Right cardiac atrium (tissue), 5 donors: ENCODE measurements at places on chromosomes 1 and 21.

DNA sequence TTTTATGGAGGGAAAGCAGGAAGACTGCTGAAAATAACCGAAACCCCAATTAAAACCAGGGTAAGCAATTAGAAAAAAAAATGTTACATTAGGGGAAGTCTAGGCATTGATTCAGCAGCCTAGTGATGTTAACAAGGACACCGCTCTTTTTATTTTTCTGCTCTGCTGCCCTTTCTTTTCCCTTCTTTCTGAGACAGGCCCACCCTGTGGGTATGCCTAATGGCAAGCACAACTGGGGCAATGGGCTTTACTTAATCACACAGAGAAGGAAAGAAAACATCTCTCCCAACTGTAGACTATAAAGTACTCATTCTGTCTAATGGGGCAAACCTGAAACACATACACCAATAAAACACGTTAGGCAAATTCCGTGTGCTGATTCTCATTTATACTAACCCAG is 69.6 kb downstream of the GBP6 start:
- no peak for DNase-seq

DNA sequence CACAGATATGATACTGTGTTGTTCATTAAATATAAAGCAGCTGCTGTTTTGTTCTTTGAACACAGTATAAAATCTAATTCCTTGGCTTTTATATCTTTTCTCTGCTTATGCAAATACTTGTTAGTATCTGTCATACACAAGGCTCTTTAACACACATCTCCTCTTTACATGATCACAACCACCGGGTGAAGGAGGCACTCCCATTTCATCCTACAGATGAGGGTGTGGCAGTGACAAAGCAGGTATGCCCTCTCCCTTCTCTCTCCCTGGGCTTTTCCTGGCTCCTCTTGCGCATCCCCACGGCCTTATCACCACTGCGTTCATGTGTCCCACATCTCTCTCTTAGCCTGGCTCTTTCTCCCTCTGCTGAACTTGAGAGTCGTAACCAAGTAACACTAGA is 38.2 kb downstream of the JUN start:
- no peak for DNase-seq

- DNase-seq: no peak
These were observed 74.7 kb upstream of the PALMD start for GRCh38 chr1:99571092-99571734.

DNA sequence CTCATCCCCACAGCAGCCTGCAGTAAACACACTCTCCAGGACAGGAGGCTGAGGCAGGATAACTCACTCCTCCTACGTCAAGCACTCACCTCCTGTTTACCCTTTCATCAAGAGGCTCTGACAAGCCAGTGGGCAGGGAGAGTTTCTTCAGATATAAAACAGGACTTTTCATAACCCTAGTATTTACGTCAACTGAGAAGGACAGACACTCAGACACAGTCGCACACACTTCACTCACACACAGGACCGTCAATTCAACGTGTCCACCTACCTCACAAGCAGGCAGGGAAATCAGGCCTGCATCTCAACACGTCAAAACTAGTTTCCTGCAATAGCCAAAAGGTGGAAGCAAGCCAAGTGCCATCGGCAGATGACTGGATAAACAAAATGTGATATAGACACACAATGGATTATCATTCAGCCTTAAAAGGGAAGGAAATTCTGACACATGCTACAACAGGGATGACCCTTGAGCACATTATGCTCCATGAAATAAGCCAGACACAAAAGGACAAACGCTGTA is 48.6 kb downstream of the ITPKB start:
- no peak for DNase-seq

DNA sequence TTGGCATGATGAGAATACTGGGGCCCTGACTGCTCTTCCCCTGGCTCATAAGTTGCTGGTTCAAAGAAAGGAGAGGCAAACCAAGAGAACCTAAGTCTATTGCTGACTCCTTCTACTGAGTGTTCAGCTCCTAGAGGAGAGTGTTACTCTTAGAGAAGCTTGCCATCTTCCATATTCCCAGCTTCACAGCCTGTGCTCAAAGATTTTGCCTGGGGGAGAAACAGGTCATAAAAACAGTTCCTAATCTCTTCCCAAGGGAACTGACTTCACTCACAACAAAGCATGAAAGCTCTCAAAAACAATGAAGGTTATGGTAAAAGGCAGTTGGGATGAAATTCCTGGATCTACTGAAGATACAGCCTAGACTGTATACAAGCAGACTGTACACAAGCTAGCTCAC is 37.1 kb downstream of the LRRC40 start:
- no peak for DNase-seq

GRCh38 chr1:152084853-152085252 is 4.0 kb downstream of the TCHHL1 start:
- DNase-seq: no peak

DNA sequence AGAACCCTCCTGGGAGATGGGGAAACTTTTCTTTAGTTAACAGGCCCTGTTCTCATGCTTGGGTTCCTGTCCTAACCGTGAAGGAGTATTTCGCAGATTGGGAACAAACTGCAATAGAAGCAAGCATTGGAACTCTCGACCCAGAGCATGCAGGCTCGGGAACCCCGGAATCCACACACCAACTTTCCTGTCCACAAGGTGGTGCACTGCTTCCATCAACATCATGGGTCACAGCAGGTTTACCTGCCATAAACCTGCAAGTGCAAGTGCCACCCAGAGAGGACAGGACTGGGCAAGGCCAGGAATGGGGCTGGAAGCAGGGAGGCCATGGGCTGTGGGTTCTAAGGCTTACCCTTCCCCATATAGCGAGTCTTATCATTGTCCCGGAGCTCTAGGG is 6.9 kb downstream of the ENO1 start:
- DNase-seq: no peak

DNA sequence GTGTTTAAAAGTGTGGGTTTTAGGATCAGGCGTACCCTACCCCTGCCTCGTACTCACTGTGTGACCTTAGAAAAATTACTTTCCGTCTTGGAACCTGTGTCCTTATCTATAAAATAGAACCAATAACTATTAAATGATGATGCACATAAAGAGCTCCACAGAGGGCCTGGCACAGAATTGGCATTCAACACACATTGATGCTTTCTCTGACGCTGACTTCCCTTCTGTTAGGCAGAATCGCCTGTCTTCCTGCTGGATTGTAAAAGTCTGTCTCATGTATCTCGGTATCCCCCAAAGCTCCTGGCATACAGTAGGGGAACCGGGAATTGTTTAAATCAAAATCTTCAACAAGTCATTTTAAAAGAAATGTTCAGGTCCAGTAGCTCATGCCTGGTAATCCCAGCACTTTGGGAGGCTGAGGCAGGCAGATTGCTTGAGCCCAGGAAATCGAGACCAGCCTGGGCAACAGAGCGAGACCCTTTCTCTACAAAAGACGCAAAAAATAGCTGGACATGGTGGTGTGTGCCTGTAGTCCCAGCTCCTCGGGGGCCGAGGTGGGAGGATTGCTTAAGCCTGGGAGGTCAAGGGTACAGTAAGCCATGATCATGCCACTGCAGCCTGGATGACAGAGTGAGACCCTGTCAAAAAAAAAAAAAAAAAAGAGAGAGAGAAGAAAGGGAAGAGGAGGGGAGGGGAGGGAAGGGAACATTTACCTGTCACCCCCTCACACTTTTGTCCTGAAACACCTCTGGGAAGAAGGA is 41.3 kb upstream of the FHAD1 start:
- DNase-seq: no peak

- DNase-seq: peak; percentile 64
These were observed 10.0 kb downstream of the PEAR1 start for GRCh38 chr1:156903328-156904091.

DNA sequence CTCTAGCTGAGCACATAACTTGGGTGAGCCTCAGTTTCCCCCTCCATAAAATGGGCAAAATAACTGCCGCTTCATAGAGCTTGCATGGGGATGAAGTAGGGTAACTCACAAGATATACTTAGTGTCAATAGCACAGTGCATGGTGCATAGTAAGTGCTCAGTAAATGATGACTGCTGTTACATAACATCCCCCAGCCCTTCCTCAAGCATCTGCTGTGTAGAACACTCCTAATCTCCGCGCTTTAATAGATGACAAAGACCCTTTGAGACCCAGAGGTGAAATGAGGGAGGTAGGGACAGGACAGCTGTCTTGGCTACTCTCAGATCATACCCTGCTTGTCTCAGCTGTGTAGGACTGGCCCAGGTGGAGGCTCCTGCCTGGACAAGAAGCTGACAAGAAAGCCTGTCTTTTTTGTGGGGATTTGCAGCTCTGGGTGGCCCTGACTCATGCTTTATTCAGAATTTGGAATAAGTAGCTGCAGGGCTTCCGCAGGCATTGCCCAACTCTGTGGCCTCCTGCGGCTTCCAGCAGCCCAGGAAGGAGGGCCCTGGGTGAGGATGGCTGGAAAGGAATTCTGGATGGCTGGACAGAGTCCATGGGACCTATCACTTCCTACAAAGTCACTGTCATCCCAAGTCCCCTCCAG is 20.7 kb upstream of the PADI4 start:
- no peak for DNase-seq

GRCh38 chr1:8589571-8589970 is 227.9 kb downstream of the RERE start:
- DNase-seq: no peak

DNA sequence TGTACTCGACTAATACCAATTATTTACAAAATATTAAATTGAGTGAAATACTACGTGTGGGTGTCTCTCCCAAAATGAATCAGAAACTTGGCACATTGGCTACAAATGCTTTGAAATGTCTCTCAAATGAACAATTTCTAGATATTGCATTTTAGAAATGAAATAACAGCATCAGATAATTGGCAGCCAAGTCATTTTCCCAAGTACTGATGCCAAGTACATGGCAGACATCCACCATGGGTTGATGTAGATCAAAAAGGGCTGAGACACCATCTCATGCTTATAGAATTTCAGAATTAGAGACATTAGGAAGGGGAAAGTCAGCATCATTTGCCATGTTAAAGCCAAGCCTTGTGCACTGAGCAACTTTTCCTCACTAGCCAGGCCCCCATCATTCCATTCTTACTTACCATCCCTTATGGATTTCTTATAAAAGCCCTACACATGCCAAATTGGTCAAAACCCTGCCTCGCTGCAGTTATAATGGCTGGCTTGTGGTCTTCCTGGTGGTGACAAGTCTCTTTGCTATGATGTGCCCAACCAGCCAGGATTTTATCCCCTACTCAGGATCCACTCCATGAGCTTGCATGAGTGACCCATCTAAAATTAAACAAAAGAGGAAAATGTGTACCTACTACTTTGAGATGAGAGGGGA is 73.1 kb downstream of the GREM2 start:
- DNase-seq: no peak

GRCh38 chr1:43414634-43415223 is 25.0 kb downstream of the SZT2 start:
- peak; percentile 56 for DNase-seq

DNA sequence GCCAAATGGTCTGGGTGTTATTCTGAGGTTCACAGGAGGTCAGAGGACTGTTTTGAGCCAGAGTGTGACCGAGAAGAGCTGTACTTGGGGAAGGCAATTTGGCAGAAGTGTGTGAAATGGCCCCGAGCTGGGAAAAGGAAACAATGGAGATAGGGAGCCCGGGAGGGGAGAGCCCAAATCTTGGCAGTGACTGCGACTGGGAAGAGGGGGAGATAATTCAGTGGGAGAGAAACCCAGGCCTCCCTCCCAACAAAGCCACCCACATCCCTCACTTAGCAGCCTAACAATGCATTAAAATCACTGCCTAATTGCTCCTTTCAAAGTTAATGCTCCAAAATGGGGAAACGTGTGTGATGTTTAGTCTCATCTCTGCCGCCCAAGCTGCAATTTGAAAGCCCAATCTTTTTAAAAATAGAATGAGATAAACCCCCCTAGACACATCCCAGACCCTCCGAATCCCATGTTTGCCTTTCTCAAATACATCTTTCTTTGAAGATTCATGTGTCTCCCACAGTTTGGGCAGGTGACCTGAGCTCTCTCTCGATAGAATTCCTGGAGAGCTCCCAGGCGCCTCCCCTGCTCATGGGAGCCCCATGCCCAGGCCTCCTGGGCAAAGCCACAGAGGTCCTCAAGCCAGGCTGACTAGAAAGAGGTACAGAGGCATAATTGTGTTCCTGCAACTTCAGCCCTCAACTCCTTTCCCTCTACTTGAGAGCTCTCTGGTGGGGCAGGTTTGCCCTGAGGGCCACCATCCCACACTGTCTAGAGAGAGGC is 17.3 kb downstream of the LRRC52 start:
- DNase-seq: peak; percentile 33

GRCh38 chr1:167987174-167987573 is 50.3 kb upstream of the MPC2 start:
- DNase-seq: no peak

DNA sequence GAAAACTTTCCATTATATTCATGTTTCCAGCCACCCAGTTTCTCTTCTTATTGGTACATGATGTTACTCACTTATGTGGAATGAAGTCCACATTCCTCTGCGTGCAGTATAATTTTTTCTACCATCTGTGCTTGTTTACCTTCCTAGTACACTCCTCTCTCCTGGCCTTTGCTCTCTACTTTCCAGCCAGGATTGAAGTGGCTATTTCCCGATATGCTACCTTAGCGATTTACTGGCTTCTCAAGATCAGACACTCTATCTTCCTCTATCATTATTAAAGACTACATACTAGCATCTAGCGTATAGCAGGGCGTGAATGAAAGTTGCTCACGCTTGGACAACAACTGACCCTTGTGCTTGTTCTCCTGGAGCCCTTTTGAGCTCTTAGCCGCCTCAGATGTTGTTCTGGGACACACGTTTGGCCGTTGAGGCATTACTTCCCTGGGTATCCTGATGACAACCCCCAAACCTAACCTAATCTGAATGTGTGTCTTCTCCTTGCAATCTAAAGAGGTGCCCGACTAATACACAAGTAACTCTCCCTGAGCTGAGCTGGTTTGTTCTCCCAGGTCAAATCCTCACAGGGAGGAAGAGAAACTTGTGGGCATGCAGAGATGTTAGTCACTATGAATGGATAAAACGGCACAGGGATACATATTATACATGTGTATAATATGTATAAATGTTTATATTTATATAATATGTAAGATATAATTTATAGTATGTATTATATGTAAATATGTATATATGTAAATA is 13.4 kb upstream of the MTARC2 start:
- no peak for DNase-seq

GRCh38 chr1:208445758-208446203 is 201.6 kb upstream of the PLXNA2 start:
- DNase-seq: no peak

DNA sequence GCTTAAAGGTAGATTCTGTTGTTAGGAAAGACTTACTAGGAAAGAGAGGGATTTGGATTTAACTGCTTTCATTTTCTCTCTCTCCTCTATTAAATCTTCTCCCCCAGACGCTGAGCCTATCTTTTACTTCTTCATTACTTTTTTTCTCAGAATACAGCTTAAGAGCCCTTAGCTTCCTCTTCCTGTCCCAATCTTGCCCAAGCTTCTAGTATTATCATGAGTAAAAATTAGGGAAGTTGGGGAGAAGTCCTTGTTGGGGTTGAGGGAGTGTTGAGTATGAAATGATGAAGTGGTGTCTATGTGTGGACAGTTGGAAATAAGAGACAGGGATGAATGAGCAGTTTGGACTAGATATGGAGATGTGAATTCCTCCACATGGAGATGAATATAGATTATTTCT is 35.0 kb downstream of the ACP6 start:
- no peak for DNase-seq

- no peak for DNase-seq
These were observed 7.1 kb downstream of the NHLH2 start for GRCh38 chr1:115833856-115834255.
